ENCODE measurements at places on chromosomes 7 and 10.

GRCh38 chr10:129140921-129141885, 325.8 kb upstream of the MGMT start:
- DNase-seq, result no peak

DNA sequence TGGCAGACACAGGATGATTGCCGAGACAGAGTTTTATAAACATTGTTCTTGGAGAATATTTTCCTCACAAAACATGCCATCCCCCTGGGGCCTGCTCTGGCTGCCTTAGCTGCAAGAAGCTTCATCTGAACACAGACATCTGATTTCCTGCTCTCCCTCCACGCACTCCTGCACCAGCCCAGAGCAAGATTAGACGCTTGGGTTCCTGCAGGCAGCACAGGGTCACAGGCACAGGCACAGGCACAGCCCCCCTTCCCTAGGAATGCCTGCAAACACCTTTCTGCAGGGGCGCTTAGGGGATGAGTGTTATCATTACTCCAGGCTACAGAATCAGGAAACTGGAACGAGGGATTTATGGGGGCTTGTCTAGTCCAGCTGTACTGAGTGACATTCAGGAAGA, 450.3 kb downstream of the GRID1 start:
- no peak for DNase-seq

GRCh38 chr10:20933705-20934104, 36.6 kb upstream of the NEBL start:
- DNase-seq, result no peak

DNA sequence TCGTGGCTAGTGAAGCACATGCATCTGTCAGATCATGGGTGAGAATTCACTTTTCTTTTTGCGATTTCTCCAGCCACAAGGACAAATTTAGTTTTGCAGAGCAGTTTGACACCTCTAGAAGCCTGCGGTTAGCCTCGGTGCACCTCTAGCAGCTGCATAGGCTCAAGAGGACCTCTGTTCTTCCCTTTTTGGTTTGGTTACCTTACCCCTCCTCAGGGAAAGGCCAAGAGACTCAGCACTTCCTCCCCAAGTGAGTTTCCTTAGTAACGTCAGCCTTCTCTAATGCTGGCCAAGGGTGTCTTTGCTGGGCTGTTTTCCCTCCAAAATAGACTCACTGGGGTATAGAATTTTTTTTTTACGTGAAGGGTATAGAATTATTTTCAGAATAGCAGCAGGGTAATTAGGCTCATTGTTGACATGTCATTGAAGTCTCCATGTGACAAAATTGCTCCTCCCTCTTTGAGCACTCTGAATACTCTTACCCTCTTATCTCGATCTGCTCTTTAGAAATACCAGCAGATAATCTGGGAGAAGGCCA, 97.8 kb downstream of the AUTS2 start:
- no peak for DNase-seq
